Chondrocyte (in vitro differentiated cells): ENCODE measurements at places on chromosomes 2 and 18. TPM values are rescaled to one million over a fixed set of nuclear protein-coding genes. Genes with fewer than 3 reads are reported as not detected.

- no peak overlapping the region for H3K4me3 ChIP-seq
- H3K4me1 ChIP-seq: no peaks in the 10 kb centered on the region
- H3K27me3 ChIP-seq: no peaks in the 10 kb centered on the region
- H3K36me3 ChIP-seq: no peaks in the 10 kb centered on the region
- H3K27ac ChIP-seq: no peak overlapping the region
- no peak for DNase-seq
Measured at GRCh38 chr2:198863655-198864054, 594.1 kb downstream of the SATB2 start.

GRCh38 chr18:60350941-60351340, 21.6 kb downstream of the MC4R start:
- no peak overlapping the region for H3K4me3 ChIP-seq
- H3K27ac ChIP-seq: no peak overlapping the region
- no peaks in the 10 kb centered on the region for H3K4me1 ChIP-seq

DNA sequence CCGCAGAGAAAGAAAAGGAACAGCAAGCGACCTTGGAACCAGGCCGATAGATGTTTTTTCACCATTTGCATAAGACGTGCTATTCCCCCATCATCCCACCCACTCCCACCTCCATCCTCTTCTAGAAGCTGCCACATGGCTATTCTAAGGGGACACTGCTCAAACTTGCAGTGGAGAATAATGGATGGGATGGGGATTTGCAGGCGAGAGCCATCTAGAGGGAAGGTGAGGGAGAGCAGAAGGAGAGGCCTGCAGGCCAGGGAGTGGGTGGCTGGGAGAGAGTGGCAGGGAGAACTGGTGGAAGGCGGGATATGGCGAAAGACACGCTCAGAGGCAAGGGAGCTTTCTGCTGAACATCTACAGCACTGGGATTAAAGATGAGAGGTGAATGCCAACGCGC, 84.9 kb downstream of the MAPK4 start:
- DNase-seq: no peak
- H3K4me1 ChIP-seq: no peaks in the 10 kb centered on the region
- H3K4me3 ChIP-seq: no peak overlapping the region
- H3K36me3 ChIP-seq: no peaks in the 10 kb centered on the region

DNA sequence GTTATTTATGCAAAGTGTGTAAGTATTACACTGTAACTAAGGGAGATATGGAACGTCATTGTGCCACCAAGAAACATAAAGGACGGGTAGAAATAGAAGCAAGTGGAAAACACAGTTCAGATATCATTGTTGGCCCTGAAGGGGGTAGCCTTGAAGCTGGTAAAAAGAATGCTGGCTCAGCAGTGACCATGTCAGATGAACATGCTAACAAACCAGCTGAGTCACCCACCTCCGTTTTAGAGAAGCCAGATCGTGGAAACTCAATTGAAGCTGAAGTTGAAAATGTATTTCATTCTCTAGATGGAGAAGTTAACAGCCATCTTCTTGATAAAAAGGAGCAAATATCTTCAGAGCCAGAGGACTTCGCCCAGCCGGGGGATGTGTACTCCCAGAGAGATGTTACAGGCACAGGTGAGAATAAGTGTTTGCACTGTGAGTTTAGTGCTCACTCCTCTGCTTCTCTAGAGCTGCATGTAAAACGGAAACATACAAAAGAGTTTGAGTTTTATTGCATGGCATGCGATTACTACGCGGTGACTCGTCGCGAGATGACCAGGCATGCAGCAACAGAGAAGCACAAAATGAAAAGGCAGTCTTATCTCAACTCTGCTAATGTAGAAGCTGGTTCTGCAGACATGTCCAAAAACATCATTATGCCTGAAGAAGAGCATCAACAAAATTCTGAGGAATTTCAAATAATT, 36.1 kb downstream of the ZNF407 start:
- peaks cover 13% of the 10 kb centered on the region for H3K4me1 ChIP-seq
- no peak for DNase-seq
- H3K36me3 ChIP-seq: peaks cover 28% of the 10 kb centered on the region
- no peak overlapping the region for H3K4me3 ChIP-seq
- H3K27me3 ChIP-seq: no peaks in the 10 kb centered on the region

- no peak for DNase-seq
- peak overlapping the region; percentile 8 for H3K27ac ChIP-seq
- H3K36me3 ChIP-seq: peaks cover 4% of the 10 kb centered on the region
- peaks cover 42% of the 10 kb centered on the region for H3K4me1 ChIP-seq
- no peaks in the 10 kb centered on the region for H3K27me3 ChIP-seq
- H3K4me3 ChIP-seq: no peak overlapping the region
Measured at GRCh38 chr2:43372416-43373081, 146.1 kb upstream of the ZFP36L2 start.

DNA sequence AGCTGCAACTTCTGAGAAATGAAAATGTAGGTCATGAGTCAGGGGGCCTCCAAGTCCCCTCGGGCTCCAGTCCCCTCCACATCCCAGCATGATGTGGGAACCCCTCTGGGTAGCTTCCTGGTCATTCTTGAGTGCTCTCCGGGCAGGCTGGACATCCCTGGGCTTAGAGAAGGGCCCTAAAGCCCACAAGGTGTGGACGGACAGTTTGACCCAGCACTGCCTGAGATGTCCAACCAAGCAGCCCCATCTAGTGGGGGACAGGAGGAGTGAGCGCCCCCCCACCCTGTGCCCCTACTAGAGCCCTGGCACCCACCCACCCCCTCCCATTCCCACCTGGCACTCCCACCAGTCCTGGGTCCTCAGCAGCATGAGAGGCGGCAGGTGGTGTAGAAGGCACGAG, 46.0 kb downstream of the CYP27C1 start:
- no peaks in the 10 kb centered on the region for H3K27me3 ChIP-seq
- peaks cover 47% of the 10 kb centered on the region for H3K4me1 ChIP-seq
- H3K27ac ChIP-seq: peak overlapping the region; percentile 71

GRCh38 chr2:2846332-2847208, 515.5 kb upstream of the MYT1L start:
- H3K36me3 ChIP-seq: no peaks in the 10 kb centered on the region
- peaks cover 3% of the 10 kb centered on the region for H3K27me3 ChIP-seq
- peak; percentile 88 for DNase-seq

DNA sequence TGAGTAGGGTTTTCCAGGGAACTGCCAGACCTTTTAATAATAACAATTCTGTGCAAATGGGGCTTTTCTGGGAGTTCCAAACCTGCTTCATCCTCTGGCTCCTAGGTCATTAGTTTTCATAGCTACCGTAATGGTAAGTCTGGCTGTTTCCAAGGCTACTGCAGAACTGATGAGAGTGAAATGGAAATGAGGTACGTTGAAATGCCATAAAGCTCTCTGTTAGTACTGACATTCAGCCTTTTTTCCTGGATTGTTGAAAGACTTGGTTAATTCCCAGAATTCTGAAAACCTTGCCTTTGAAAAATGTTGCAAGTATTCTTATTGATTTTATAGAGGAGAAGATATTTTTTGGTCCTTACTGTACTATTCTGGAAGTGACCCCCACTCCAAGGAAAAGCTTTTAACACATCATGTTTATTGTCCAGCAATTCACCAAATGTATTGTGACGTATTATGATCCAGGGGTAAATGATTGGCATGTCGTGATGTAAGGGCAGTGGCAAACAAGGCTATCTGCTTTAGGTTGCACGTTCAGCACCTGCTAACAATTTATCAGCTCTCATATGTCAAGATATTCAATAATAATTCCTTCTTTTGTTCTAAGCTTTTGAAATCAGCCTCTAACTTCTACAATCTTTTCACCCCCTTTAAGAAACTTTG, 767.0 kb upstream of the RAB6C start:
- H3K36me3 ChIP-seq: no peaks in the 10 kb centered on the region
- H3K4me3 ChIP-seq: no peak overlapping the region
- DNase-seq: no peak
- no peaks in the 10 kb centered on the region for H3K4me1 ChIP-seq
- no peak overlapping the region for H3K27ac ChIP-seq
- peaks cover 20% of the 10 kb centered on the region for H3K27me3 ChIP-seq

GRCh38 chr2:239167766-239168444, 232.9 kb downstream of the HDAC4 start:
- H3K27ac ChIP-seq: no peak overlapping the region
- peak; percentile 42 for DNase-seq
- H3K4me1 ChIP-seq: no peaks in the 10 kb centered on the region
- peaks cover 26% of the 10 kb centered on the region for H3K36me3 ChIP-seq
- no peak overlapping the region for H3K4me3 ChIP-seq
- H3K27me3 ChIP-seq: no peaks in the 10 kb centered on the region

DNA sequence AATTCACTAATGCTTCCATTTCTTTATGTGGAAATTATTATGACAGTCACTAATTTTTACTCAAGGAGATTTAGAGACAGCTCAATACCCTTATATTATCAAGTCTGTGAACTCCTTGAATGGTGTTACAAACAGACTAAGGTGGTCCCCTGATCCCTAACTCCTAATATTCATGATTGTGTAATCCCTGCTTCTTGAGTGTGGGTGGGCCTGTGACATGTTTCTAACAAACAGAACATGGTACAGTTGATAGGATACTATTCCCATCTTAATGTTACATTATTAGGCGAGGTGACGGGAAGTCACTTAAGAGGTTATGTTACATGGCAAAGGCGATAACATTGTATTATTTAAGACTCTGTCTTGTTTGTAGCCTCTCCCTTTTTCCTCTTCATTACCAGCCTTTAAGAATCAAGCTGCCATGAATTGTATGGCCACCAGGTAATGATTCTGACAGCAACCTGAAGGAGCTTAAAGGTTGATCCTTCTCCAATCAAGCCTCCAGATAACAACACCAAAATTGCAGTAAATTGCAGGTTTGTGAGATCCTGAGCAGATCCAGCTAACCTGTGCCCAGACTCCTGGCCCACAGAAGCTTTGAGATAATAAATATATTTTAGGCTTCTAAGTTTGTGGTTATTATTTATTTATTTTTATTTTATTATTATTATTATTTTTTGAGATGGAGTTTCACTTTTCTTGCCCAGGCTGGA, 32.1 kb downstream of the CYTIP start:
- H3K4me1 ChIP-seq: no peaks in the 10 kb centered on the region
- H3K27ac ChIP-seq: no peak overlapping the region
- no peaks in the 10 kb centered on the region for H3K36me3 ChIP-seq
- H3K27me3 ChIP-seq: peaks cover 11% of the 10 kb centered on the region
- H3K4me3 ChIP-seq: no peak overlapping the region

DNA sequence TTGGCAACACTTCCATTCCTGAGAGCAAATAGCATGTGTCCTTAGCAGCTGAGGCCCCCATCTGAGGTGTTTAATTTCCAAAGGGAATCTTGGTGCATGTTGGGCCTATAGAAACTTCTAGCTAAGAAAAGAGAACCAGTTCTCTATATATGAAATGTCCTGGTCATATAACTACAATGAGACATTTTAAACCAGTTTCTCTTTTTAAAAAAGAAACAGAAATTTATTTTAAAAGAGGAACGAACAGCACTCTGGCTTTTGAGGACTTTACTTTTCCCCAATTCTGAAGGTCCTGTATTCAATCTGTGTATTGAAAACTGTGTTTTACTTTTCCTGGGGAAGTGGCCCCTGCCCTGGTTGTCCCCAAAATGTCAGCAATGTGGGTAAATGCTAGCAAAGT, 309.5 kb upstream of the STON1 start:
- H3K4me3 ChIP-seq: no peak overlapping the region
- no peak overlapping the region for H3K27ac ChIP-seq
- no peaks in the 10 kb centered on the region for H3K36me3 ChIP-seq
- DNase-seq: no peak
- H3K4me1 ChIP-seq: no peaks in the 10 kb centered on the region
- peaks cover 5% of the 10 kb centered on the region for H3K27me3 ChIP-seq

- no peak overlapping the region for H3K4me3 ChIP-seq
- peaks cover 5% of the 10 kb centered on the region for H3K4me1 ChIP-seq
- no peaks in the 10 kb centered on the region for H3K27me3 ChIP-seq
- H3K27ac ChIP-seq: no peak overlapping the region
- peaks cover 18% of the 10 kb centered on the region for H3K36me3 ChIP-seq
Measured at GRCh38 chr2:45879406-45879805, 227.9 kb downstream of the PRKCE start.

- H3K4me3 ChIP-seq: no peak overlapping the region
- no peak overlapping the region for H3K27ac ChIP-seq
- H3K4me1 ChIP-seq: no peaks in the 10 kb centered on the region
- H3K27me3 ChIP-seq: peaks cover 7% of the 10 kb centered on the region
- DNase-seq: no peak
Measured at GRCh38 chr18:27045342-27045741, 139.8 kb downstream of the CHST9 start.

GRCh38 chr18:1658908-1659566, 754.4 kb downstream of the ADCYAP1 start:
- DNase-seq: no peak
- H3K27ac ChIP-seq: no peak overlapping the region
- no peak overlapping the region for H3K4me3 ChIP-seq
- peaks cover 1% of the 10 kb centered on the region for H3K27me3 ChIP-seq
- no peaks in the 10 kb centered on the region for H3K36me3 ChIP-seq
- H3K4me1 ChIP-seq: no peaks in the 10 kb centered on the region

DNA sequence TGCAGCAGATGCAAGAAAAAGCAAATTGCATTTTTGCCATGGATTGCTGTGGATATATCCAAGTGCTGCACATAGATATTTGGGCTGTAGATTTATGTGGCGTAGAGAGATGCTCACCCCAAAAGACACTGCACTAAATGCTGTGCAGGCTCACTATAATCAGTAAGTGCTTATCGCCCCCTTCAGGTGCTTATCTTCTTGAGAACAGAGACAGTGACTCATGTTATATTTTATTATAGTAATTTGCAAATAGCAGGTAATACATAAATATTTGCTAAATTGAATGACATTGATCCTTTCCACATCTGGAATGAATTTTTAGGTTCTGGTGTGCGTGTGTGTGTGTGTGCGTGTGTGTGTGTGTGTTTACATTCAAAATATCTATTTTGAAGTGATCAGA, 36.8 kb upstream of the PLEKHM3 start:
- H3K27me3 ChIP-seq: peaks cover 7% of the 10 kb centered on the region
- no peak for DNase-seq
- no peaks in the 10 kb centered on the region for H3K36me3 ChIP-seq
- no peak overlapping the region for H3K4me3 ChIP-seq
- H3K4me1 ChIP-seq: peaks cover 6% of the 10 kb centered on the region

- H3K4me1 ChIP-seq: peaks cover 8% of the 10 kb centered on the region
- H3K27me3 ChIP-seq: no peaks in the 10 kb centered on the region
Measured at GRCh38 chr18:76377359-76377756, 117.7 kb downstream of the ZNF516 start.

DNA sequence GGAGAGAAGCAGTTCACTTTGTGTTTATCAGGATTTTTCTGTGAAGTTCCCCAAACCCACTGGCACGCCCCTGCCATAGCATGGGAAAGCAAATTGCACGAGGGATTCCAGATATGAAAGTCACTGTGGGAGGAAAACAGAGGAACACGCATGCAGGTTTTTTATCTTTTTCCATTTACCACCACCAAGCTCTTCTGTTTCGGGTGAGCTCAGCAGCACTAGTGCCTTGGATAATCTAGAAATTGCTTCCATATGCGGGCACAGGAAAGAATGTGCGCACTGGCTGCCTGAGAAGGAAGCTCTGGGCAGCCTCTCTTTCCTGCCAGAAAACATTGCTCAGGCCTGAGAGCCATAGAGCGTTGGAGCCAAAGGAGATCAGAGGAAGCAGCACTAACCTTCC, 65.9 kb upstream of the WIPF1 start:
- H3K4me1 ChIP-seq: peaks cover 42% of the 10 kb centered on the region
- no peak overlapping the region for H3K4me3 ChIP-seq
- H3K36me3 ChIP-seq: peaks cover 3% of the 10 kb centered on the region
- peak overlapping the region; percentile 85 for H3K27ac ChIP-seq
- no peaks in the 10 kb centered on the region for H3K27me3 ChIP-seq

Gene HOXD8
- total RNA-seq: not detected in 3 replicates

Gene TMEM17
- 2.6 to 3.8 TPM (median 3.8 TPM) in 3 replicates for total RNA-seq

Gene FOXD4L1
- total RNA-seq: 0.44 TPM in 1 of 3 replicates, not detected in the others

Gene UGT1A3
- total RNA-seq: not detected in 3 replicates

Gene PLEKHA3
- 34.9 to 39.4 TPM (median 36.4 TPM) in 3 replicates for total RNA-seq

Gene CHN1
- 18.4 to 66.1 TPM (median 23.1 TPM) in 3 replicates for total RNA-seq

Gene RAD51AP2
- not detected in 3 replicates for total RNA-seq

Gene IL18RAP
- total RNA-seq: not detected in 3 replicates

Gene PDE11A
- 2.1 to 6.8 TPM (median 2.4 TPM) in 3 replicates for total RNA-seq

Gene TUBA3E
- not detected in 3 replicates for total RNA-seq
